ENCODE measurements at places on chromosomes 4 and X. TPM values are rescaled to one million over a fixed set of nuclear protein-coding genes. Genes with fewer than 3 reads are reported as not detected.

DNA sequence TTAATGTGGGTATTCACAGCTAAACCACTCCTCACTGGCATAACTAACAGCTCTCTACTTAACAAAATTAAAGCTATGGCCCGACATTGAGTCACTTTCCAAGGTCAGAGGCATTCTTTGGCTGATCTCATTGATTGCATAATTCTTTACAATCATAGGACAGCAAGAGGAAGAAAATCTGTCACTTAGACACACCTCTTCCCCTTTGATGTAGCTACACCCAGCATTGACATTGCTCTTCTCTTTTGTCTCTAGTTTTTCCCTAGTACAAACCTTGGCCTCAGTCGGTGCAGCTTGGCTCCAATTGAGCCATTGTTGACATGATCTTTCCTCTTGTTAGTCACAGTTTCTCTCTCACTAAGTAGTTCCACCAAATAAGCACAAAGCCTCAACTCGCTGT, 313.3 kb upstream of the ACTRT1 start:
- DNase-seq, result no peak

- no peak for DNase-seq
Observed at GRCh38 chrX:119231936-119232445, 4.1 kb upstream of the PGRMC1 start.

DNA sequence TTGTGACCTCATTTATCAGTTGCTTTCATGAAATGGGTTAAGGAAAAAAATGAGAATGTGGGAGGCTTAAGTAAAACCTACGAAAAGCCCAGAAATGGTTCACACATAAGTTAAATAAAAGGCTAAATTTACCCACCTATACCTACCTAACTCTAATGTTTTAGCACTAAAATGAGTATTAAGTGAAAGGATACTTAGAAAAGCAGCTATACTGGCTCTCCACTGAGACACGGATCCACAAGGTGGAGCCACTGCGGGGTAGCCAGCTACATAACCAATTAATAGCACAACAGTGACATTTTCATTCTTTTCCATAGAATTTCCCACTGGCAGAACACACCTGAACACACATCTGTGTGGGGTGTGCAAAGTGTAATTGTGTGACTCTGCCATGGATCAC, 101.9 kb downstream of the MAML3 start:
- DNase-seq, result peak; percentile 32

DNA sequence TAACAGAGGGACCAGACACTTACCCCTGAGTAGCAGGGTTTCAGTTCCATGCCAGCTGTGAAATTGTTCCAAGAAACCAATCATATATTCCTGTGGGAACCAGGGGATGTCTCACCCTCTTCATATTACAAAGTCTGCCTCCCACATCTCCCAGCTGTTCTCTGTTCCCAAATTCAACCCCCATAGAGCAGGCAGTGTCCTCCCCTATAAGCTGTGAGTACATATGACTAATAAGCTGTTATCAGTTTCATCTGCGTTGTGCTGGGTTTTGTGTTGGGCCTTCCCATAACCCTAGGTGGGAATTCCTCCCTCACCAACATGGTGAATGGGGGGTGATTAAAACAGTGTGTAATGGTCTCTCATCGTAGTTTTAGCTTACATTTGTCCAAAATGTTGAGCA, 41.0 kb downstream of the CEP44 start:
- no peak for DNase-seq

DNA sequence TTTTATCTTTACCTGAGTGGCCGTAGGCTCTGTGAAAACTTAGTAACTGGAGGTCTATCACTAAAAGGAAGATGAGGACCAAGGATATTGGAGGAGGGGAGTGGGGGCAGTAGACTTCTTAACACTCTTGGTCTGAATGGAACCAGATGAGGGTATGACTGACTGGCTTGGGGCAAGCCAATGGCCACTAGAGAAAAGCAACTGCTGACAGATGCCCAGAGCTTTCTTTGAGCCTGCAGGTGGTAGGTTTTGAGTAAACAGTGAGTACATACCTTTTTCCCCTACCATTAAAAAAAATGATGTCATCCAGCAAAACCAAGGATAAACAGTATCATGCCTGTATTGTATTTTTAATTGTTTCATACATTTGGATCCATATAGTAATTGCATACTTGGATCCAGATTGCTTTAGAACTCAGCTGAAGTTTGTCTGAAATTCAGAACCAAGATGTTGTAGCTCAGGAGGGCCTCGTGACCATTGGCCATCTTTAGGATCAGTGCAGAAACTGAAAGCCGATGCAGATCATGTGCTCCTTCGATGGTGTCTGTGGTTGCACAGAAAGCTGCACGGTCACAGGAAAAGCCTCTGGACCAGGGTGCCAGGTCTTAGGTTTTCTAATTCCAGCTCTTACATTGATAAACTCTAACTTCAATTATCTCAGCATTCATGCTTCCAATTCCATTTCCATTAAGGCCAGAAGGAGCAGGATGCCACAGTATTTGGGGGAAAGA, 131.0 kb downstream of the PDGFRA start:
- DNase-seq, result no peak

GRCh38 chr4:94827481-94828110, 69.8 kb downstream of the BMPR1B start:
- peak; percentile 80 for DNase-seq

- DNase-seq, result no peak
Observed at GRCh38 chr4:3416821-3417221, 24.9 kb upstream of the HGFAC start.

GRCh38 chrX:103883533-103883932, 51.5 kb upstream of the RAB9B start:
- DNase-seq, result no peak

DNA sequence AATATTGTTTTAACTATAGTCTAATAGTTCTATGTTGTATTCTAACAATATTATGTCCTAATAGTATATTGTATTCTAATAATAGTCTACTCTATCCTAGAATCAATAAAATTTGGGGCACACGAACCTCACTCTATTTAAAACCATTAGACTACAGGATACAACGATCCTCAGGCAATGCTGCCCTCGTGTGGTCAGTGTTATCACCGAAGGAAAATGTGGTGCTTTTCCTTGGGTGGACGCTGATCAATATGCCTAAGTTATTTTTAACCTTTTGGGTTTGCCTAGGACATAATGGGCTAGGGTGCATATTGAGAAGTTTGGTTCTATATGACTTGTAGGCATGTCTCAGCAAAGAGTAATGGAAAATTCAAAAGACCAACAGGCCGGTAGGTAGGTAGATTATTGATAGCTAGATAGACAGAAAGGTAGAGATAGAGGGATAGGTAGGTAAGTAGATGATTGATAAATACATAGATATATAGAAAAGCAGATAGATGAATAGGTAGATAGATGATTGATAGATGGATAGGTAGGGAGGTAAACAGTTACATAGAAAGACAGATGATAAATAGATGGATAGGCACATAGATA, 75.1 kb downstream of the PRKX start:
- peak; percentile 36 for DNase-seq

GRCh38 chr4:88017516-88018297, 10.3 kb downstream of the PKD2 start:
- peak; percentile 88 for DNase-seq

- DNase-seq, result peak; percentile 49
Observed at GRCh38 chrX:57821703-57822387, 88.4 kb downstream of the ZXDA start.

DNA sequence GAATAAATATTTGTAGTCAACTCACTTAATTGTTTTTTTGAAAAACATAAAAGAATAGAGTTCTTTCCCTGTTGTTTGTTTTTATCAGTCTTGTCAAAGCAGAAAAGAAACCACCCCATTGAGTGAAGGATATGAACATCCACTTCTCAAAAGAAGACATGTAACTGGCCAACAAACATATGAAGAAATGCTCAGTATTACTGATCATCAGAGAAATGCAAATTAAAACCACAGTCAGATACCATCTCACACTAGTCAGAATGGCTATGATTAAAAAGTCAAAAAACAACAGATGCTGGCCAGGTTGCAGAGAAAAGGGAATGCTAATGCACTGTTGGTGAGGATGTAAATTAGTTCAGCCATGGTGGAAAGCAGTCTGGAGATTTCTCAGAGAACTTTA, 326.1 kb upstream of the EMCN start:
- DNase-seq, result no peak

DNA sequence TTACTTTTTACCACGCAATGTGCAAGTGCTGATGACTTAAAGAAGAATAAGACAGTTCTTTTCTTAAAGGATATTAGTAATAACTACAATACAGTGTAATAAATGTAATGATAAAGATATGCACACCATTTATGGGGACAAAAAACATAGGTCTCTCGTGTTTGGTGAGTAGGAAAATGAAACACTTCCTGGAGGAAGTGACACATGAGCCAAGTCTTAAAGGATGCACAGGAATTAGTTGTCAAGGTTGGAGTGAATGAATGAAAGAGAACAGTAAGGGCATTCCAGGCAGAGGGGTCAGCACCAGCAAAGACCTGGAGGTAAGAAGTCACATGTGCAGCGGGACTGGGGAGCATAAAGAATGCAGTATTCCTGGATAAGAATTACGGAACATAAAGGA, 112.7 kb downstream of the SH3RF1 start:
- DNase-seq, result no peak

- DNase-seq, result no peak
Observed at GRCh38 chr4:174528226-174528625, 5.9 kb upstream of the HPGD start.

DNA sequence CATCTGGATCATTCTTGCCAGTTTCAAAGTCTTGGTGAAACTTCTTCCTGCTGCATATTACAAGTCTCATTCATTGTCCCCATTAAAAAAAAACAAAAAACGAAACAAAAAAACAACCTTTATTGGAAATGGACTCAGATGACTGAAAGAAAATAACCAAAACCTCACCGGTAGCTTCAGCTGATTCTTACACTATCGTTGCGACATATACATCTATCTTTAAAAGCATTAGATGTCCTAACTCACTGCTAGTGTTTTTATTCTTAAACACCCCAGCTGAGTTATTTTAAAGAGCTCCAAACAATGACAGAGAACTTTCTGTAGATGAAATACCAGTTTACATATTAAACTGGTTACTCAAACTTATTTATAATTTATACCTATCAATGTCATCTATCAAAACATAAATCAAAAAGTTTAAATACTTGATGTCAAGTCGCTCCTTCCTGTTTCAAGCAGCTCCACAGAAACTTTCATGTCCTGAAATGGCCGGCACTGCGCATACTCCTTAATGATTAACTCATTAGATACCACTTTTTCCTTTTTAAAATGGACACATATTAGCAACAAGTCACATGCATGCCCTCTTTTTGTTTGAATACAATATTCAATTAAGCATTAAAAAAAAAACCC, 87.2 kb downstream of the HPRT1 start:
- no peak for DNase-seq

The COL4A5 gene
- total RNA-seq, result 12.5 TPM

The TBC1D8B gene
- total RNA-seq, result not detected

The MGAT4D gene
- not detected for total RNA-seq

The GATA1 gene
- not detected for total RNA-seq

The IL3RA gene
- not detected for total RNA-seq

The CTAG1B gene
- not detected for total RNA-seq

The MAGEH1 gene
- 8.3 TPM for total RNA-seq

The C1QTNF7 gene
- total RNA-seq, result not detected

The CRMP1 gene
- 51.5 TPM for total RNA-seq

The ANK2 gene
- total RNA-seq, result 21.2 TPM

The SYP gene
- total RNA-seq, result 0.48 TPM

The CXCL10 gene
- not detected for total RNA-seq

The SCRG1 gene
- not detected for total RNA-seq

The SAGE1 gene
- total RNA-seq, result not detected
